ENCODE measurements at places on chromosomes 11 and 22.
A peak's percentile ranks its signal among the peaks of the same experiment; 100 is the strongest.

DNA sequence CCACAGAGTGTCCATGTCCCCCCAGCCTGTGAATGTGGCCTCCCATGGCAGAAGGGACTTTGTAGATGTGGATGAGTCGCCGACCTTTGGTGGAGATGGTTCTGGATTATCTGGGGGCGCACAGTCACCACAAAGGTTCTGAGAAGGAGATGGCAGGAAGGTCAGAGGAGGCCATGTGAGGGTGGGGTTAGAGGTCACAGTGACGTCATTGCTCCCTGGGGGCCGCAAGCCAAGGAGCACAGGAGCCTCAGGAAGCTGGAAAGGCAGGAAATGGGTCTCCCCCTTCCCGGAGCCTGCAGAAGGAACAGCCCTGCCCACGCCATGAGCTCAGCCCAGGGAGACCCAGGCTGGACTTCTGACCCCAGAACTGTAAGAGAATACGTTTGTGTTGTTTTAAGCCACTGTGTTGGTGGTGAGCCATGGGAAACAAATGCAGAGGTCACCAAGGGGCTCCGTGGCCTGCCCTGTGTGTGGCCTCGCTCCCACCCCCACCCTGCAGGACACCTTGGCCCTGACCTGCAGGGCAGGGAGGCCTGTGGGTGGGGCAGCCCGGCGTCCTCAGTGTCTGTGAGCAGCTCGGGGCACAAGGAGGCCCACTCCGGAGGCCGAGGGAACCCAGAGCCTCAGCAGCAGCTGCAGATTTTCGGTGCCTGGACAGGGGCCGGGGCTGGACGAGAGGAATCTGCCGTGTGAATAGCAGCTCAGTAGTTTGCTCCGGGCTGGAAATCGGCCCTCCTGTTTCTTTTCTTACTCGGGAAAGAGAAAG, 32.1 kb downstream of the GRAMD4 start:
- DNase-seq, result no peak

- peak; percentile 13 for DNase-seq
These were observed 19.8 kb upstream of the PLET1 start for GRCh38 chr11:112280268-112281126.

DNA sequence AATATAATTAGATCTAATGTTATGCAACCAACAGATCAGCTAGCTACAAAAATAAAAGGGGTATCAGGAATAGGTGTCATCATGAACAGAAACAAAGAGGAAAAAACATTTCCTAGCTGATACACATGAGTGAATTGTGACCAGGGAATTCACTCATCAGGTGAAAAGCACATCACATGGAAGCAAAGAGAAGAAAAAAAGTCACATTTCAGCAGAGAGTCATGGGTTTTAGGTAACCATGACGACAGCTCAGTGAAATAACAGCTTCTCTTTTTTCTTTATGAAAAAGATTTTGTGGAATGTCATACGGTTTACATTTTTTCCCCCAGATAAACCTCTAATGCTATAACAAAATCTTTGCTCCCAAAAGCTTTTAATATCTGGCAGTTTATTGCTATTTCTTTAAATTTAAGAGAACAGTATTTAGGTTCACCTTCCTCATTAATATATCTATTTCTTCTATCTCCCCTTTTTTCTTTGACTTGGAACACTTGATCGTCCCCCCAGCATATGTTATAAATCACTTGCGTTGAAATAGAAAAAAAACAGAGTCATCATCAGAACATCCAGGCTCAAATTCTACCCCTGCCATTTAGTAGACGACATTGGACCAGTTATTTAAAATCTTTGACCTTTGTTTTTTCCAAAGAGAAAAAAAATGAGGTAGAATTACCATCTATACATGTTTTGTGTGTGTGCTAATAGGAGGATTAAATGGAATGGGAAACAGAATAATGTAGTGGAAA, 5.3 kb downstream of the TYR start:
- DNase-seq, result no peak

DNA sequence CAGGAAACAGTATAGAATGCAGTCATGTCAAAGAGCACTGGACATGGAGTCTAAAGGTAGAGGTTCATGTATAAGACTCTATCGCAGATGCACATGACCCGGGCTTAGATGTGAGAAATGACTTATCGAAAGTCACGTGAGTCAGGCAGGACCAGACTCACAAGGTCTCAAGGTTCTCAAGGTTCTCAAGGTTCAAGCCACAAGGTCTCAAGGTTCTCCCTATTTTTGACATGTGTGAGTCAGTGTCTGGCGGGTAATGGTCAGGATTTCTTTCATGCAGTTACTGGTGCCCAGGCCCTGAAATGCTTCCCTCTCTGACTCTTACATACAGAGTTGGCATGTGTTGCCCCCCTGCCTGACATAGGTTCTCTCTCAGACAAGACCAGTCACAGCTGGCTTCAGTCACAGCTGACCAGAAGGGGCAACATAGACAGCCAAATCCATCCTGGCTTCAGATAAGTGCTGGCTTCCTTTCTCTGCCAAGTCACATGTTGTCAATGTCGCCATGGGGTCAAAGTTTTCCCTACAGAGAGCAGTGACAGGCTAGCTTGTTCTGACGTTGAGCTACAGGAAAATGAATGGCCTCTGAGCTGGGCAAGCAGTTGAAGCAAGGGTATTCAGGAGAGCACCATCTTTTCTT, 10.1 kb downstream of the CSRP3 start:
- no peak for DNase-seq

DNA sequence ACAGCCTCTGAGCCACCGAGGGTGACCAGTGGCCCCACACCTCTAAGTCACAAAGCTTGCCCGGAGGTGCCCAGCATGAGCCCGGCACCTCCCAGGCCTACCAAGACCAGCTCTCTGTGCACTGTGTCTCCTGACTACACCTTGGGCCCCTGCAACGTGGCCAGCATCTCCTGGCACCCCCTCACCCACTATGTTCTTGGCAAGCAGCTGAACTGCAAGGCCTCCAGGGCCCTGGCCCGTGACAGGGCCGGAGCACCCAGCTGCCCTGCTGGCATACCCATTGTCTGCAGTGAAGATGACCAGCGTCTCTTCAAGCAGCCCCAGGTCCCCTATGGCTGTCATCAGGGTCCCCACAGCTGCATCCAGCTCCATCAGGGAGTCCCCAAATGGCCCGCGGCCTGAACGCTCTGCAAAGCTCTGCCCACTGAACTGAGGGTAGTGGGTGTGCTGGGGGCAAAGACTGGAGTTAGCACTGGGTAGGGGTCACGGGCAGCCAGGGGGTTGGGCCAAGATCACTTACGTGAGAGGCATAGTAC, 1.6 kb downstream of the ARSA start:
- DNase-seq, result no peak
